Urothelium cell line (cell line): ENCODE measurements at places on chromosomes 4 and X.

- no peak for DNase-seq
Observed at GRCh38 chr4:100679926-100680325, 162.1 kb upstream of the EMCN start.

GRCh38 chrX:51743179-51743957 is at the start of gene GSPT2:
GSPT2 (plus strand) TSS chrX:51743442; CDS start chrX:51743627, 185 bp downstream.
- DNase-seq, result peak; percentile 79

GRCh38 chr4:19400820-19401219 is 850.9 kb upstream of the SLIT2 start:
- DNase-seq, result no peak

GRCh38 chrX:13570261-13570605 is 832 bp downstream of the EGFL6 start:
- no peak for DNase-seq

GRCh38 chr4:16027114-16027513 is 56.7 kb downstream of the PROM1 start:
- DNase-seq, result no peak
